Heart left ventricle (tissue), 16 donors: ENCODE measurements at places on chromosomes 7 and 10. TPM values are rescaled to one million over a fixed set of nuclear protein-coding genes. Genes with fewer than 3 reads are reported as not detected.
A peak's percentile ranks its signal among the peaks of the same experiment; 100 is the strongest.

Gene SLC26A3
- polyA plus RNA-seq, result not detected

GRCh38 chr10:63935705-63936104 lies 414.5 kb downstream of the REEP3 start:
- no peak for DNase-seq

- peak; percentile 45 for DNase-seq
These were observed 23.3 kb upstream of the SMARCD3 start for GRCh38 chr7:151271699-151272355.

DNA sequence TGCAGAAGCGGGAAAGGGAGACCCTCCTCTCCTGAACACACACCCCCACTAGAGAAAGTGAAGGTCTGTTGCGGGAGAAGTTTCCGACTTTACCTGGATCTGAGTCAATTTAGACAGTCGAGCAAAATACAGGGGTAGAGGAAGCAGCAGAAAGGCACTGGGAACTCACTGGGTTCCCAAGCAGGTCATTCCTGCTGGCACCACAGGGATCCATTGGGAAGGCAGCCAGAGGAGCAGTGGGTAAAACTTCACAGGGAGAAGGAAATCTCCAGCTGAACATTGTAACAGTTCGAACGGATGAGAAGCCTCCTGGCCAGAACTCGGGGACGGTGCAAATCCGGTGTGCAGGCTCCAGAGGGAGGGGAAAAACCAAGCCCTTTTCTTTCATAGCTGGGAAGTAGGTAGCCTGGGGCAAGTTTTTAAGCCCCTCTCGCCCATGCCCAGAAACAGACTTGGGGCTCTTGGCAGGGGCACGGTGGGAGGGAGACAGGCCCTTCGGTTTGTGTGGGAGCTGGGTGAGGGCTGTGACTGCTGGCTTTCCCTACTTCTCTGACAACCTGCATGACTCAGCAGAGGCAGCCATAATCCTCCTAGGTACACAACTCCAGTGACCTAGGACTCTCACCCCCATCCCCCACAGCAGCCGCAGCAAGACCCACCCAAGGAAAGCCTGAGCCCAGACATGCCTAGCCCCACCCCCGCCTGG lies 51.9 kb downstream of the DDC start:
- DNase-seq, result no peak

GRCh38 chr10:88095778-88096431 lies 232.5 kb downstream of the PTEN start:
- DNase-seq, result no peak

GRCh38 chr7:99459087-99459486 lies 6.9 kb downstream of the ATP5MF start:
- DNase-seq, result no peak
